Activated CD4-positive, alpha-beta T cell treated with anti-CD3 and anti-CD28 coated beads, Interleukin-2, amount 10 ng/mL, durations not matched to agents 7 days and 5 days (primary cell): ENCODE measurements at places on chromosomes 2 and 18. TPM values are rescaled to one million over a fixed set of nuclear protein-coding genes. Genes with fewer than 3 reads are reported as not detected.

GRP gene
- total RNA-seq, result not detected

RAX gene
- not detected for total RNA-seq

FRZB gene
- total RNA-seq, result not detected

WNT10A gene
- total RNA-seq, result 0.10 TPM

ERBB4 gene
- total RNA-seq, result not detected

RUFY4 gene
- total RNA-seq, result 2.7 TPM

KLHL29 gene
- total RNA-seq, result 2.9 TPM

INPP5D gene
- total RNA-seq, result 121 TPM

OXER1 gene
- total RNA-seq, result not detected

TBR1 gene
- not detected for total RNA-seq

CREG2 gene
- 0.31 TPM for total RNA-seq

DYSF gene
- 0.12 TPM for total RNA-seq
